ENCODE measurements at places on chromosomes 7 and 10.

DNA sequence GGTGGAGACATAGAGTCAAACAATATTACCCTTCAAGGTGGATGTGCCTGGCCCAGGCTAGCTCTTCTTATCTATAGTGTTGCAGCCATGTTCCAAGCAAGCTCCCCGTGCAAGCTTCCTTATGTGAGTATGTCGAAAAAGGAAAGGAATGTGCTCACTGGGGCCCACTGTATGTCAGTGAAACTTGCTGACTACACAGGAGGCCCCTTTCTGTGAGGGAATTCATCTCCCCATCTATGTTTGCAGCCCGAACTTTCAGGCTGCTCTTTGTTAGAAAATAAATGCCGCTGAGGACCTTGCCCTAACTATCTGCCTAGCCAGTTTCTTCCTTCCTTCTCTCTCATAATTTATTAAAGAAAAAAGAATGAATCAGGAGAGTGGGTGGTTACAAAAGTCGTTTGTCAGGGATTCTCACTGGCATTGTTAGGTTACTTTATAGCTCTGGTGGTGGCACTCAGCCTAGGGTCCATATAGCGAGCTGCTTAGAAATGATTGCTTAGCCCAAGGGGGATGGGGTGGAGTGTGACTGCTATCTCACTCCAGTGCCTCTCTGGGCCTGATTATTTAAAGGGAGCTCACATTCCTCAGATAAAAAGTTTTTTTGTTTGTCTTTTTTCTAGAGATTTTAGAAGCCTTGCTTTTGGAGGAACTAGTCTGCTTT, 302.1 kb downstream of the ABCA13 start:
- no peak for DNase-seq

GRCh38 chr7:36336390-36336789, 53.3 kb upstream of the ANLN start:
- DNase-seq, result no peak

DNA sequence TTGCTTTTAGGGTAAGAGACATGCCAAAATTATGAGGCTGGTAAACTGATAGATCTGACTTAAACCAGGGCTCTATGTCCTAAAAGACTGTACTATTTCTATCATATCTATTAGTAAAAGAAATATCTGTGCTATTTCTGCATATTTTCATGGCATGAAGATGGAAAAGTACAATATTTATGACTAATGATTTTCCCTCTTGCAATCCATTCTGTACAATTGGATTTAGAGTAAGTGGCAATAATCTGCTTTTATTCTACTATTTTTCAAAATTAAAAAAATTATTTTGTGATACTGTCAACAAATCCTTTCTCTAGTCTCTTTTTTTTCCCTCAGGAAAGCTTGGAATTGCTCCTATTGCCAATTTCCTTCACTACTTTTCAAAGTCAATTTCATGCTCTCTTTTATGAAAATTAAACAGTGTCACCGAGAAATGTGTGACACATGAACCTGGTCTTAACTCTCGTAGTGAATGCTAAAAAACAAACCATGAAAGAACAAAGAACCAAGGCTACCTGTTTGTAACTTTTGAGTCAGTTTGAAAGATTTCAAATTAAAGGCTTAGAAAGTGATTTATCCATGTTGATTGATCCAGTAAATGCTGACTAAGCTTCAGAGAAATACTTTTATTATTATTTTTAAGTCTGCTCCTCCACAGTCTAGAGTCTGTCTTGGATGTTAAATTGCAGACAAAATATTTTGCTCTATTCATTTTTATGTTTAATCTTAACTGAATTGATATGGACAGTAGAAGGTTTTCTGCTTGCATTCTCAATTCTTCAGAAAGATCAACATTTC, 262.7 kb upstream of the CHRM2 start:
- DNase-seq, result no peak

- no peak for DNase-seq
These were observed 793 bp downstream of the FOXL3 start for GRCh38 chr7:290554-291372.

DNA sequence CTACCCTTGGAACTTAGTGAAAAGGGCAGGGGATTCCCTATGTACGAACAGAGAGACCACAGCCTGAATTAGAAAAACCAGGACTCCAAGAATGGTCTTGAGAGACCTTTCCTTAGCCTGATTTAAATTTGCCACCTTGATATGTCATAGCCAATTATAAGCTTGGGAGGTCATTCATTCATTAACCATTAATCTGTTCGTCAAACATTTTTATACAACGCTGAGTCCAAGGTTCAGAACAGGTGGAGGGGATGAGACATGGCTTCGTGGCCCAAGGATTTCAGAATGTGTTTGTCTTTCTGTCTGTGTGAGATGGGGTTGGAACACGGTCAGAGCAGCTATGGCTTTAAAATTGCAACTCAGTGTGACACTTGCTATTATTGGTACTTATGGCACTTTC, 158.0 kb downstream of the PAXIP1 start:
- no peak for DNase-seq

DNA sequence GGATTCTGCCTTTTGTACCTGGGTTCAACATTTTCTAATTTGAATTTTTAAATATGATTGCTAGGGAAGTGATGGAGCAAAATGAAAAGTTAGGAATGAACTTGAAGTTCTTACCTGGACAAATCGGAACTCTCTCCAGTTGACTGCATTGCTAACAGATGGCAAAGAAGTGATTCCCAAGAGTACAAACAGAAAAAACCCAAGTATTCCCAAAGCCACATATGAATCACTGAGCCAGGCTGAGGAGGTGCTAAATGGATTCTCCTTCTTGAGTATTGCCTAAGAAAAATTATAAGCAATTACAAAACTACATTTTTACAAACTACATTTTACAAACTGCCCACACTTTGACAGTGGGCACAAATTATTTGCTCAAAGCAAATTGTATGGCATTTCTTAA, 25.9 kb downstream of the STEAP4 start:
- no peak for DNase-seq
